ENCODE measurements at places on chromosomes 2 and 18.

DNA sequence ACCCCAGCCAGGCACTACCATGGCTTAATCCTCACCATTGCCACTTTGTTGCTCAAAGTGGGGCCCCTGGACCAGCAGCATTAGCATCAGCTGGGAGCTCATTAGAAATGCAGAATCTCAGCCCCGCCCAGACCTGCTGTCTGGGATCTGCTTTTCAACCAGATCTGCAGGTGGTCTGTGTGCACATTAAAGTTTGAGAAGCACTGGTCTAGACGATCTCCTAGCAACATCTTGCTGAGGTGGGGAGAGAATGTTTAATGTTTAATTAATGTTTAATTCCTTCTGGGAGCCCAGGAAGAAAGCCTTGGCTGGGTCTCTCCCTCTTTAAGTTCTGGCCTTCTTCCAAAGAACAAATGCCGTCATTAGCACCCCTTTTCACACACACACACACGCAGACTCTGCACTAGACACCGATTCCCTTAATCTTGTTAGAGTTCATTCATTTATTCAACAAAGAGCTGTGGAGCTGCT is 53.7 kb downstream of the EDAR start:
- no peak for DNase-seq

GRCh38 chr2:26298638-26299393 is 47.1 kb upstream of the SELENOI start:
- peak; percentile 17 for DNase-seq

DNA sequence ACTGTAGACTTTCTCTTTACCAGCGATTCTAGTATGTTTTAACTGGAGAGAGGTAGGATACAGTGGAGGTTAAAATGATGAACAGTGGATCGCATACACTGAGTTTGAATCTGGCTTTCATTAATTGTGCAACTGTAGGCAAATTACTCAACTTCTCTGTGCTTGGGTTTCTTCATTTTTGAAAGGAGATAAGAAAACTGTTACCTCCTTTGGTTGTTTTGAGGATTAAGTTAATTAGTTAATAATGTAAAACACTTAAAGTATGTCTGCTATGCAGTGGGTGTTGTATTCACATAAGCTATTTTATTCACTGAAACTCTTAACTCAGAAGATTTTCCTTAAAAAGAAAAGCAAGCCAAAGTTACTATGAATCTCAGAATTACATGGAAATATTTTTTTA is 111.8 kb upstream of the CYP20A1 start:
- DNase-seq: no peak

GRCh38 chr2:49241501-49241900 is 87.2 kb upstream of the FSHR start:
- DNase-seq: no peak

DNA sequence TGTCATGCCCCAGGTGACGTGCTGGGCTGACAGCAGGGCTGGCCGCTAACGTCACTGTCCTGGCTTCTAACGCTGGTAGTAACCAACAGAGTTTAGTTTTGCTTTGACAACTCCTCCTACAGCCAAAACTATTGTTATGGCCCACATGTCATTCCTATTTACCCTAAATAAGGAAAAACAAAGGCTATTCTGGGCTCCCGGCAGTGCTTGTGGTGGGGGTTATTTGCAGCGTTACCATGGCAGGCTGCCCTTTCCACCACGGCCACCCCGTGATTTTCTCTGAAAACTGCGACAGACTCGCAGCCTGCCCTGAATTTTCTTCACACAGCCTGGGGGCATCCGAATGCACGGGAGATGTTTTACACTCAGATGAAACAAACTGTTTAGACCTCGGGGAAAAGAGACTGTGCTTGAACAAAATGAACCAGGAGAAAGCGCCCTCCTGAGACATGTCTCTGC is 115.2 kb downstream of the FAM210A start:
- no peak for DNase-seq

DNA sequence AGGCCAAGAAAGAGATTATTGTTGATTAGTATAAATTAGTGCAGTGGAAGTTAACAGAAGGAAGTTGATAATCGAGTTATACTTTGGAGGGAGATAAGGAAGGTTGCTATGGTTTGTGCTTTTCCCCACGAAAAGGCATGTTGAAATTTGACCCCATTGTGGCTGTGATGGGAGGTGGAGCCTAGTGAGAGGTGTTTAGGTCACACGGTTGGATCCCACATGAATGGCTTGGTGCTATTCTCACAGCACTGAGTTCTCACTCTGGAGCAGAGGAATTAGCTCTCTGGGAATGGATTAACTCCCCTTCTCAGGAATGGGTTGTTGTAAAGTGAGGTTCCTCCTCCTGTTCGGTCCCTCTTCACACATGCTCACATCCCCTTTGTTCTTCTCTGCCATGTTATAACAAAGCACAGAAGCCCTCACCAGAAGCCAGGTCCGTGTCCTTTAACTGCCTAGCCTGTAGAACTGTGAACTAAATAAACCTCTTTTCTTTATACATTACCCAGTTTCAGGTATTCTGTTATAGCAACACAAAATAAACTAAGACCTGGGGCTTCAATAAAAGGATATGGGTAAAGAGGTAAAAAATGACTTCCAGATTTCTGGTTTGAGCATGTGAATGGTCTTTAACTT is 21.9 kb downstream of the PIGN start:
- no peak for DNase-seq

DNA sequence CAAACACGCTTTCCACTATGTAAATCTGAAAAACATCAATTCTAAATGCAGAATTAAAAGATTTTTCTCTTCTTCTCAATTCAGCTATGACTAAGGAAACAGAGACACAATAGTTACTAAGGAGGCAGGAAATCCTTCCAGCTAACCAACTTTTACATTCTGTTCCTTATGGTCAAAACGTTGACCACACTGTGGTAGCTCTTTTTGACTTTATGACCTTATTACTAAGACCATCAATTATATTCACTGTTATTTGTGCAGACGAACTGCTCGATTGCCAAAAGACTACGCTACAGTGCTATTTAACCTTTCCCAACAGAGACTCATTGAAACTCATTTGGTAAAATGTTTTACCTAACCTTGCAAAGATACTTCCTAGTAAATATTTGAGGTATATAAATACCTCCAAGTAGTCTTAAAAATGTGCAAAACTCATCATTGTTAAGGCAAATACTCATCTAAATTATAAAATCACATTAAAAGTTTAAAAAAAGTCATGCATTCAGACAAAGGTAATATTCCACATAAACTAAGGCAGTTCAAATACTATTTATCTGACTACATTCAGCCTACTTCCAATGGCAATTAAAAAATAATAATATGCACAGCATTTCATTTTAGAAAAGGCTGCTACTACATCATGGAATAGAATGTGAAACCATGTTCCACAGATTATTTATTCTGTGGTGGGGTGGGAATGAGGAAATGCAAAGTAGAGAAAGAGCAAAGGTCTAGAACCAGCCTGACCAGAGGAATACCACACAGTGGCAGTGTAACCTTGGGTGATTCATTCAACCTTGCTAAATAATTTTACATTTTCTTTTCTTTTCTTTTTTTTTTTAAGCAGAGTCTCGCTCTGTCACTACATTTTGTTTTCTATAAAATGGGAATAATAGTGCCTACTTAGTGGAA is 139.9 kb downstream of the THADA start:
- DNase-seq: no peak

Data from stimulated activated CD4-positive, alpha-beta T cell treated with anti-CD3 and anti-CD28 coated beads, Interleukin-15, amount 100 ng/mL, for 1 hour (primary cell).